Stimulated activated CD8-positive, alpha-beta memory T cell treated with anti-CD3 and anti-CD28 coated beads, Interleukin-7, amount 100 ng/mL, for 4 hours (primary cell): ENCODE measurements at places on chromosomes 5 and 9.

DNA sequence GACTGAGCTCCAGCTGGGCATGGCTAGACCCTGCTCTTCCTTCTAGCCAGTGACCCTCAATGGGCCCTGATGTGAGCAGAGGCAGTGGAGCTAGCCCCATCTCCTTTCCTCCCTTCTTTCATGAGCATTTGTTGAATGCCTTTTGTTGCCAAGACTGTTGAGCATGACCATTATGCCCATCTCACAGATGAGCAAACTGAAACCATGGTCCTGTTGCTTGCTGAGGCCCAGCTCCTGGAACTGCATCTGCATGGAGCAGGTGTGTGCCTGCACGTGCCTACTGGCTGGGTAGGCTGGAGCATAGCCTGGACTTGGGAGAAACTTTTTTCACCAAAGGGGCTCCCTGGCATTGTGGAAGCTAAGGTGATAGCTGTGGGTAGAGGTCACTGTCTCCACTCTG lies 3.0 kb upstream of the WNK2 start:
- DNase-seq: no peak

DNA sequence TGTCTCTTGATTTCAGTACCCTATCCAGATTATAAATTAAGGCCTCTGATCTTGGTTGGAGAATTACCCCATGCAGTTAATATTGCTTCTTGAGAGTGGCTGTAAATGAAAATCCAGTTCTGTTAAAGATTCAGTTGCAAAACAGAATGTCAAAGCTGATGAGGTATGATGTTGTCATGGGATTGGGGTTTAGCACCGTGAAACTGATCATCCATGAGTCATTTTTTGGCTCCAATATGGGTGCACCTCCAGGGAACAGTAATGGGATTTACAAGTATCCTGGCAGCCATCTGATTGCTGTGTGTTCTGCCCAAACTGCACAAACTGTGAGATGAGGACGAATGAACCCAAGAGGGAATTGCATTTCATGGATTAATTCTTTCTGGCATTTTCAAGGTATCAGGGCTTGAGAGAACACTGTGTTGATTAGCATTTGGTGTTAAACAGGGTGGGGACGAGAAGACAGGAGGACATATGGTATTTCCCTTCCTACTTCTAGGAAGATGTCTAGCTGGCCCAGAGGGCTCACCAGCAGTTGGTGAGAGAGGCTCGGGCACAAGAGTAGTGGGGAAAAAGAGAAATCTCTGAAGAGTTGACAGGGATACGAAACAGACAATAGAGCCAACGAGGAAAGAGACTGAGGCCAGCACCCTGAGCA lies 214.7 kb downstream of the GAS1 start:
- no peak for DNase-seq

DNA sequence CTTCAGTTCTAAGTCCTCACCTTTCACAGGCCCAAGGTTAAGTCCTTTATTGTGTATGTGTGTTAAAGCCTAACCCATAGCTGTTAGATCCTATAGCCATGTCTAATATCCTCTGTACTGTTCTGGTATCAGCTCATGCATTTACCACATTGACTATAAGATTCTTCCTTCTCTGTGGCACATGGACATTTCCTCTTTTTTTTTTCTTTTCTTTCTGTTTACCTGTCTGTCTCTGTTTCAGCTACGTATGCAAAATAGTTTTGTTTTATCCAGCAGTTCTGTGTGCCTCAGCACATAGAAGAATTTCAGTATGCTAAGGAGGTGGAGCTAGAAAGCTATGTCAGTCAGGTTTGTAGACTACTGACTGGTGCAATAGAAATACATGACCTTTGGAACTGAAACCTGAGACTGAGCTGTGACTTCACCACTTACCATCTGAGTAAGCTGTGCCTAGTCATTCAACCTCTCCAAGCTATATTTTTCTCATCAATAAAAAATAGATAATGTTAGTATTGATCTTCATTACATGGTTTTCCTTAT lies 155.6 kb upstream of the VLDLR start:
- DNase-seq: no peak

- no peak for DNase-seq
Observed at GRCh38 chr5:127970854-127971425, 112.6 kb upstream of the SLC12A2 start.

DNA sequence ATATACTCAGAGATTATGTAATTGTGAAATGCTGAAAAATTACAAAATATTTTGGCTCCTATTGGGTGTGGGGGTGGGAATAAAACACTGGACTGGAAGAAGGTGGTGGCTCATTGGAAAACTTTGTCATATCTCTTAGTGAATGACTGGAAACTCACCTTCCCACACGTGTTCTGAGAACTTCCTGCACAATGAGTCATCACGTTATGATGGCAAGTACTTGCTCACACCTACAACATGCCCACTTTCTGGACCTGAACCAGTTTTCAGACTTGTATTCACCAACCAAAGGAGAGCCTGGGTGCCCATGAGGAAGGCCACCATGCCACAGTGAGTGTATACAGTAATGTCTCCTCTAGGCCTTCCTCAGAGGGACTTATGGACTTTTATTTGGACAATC lies 294.8 kb downstream of the ASTN2 start:
- no peak for DNase-seq

DNA sequence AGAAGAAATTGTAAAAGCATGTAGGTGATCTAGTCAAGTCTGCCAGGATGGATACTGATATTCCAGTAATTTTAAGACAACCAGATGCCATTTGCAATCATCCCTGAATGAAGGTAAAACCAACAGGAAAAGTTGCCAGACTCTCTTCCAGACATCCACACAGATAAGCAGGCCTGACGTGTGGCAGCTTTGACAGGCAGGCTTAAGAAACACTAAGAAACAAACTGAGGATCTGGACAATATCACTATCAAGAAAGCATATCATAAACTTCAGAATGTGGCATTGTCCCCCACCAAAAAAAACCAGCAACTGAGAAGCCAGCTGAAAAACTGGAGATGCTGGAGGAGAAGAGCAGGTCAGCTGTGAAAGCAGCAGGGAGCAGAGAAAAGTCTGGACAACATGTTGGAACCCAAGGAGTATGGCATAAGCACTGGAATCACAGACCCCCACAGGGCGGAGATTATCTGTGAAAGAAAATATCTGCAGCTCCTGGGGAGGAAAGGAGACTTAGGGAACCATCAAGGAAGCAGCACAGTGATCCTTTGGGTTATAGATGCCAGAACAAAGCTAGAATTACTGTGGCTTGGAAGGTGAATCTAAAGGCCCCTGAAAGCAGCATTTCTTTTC lies 307.0 kb downstream of the CWC27 start:
- DNase-seq: no peak

- DNase-seq: no peak
Observed at GRCh38 chr5:32589942-32590869, 4.8 kb downstream of the SUB1 start.

GRCh38 chr5:56569076-56569475 lies 246.3 kb upstream of the MAP3K1 start:
- DNase-seq: no peak

DNA sequence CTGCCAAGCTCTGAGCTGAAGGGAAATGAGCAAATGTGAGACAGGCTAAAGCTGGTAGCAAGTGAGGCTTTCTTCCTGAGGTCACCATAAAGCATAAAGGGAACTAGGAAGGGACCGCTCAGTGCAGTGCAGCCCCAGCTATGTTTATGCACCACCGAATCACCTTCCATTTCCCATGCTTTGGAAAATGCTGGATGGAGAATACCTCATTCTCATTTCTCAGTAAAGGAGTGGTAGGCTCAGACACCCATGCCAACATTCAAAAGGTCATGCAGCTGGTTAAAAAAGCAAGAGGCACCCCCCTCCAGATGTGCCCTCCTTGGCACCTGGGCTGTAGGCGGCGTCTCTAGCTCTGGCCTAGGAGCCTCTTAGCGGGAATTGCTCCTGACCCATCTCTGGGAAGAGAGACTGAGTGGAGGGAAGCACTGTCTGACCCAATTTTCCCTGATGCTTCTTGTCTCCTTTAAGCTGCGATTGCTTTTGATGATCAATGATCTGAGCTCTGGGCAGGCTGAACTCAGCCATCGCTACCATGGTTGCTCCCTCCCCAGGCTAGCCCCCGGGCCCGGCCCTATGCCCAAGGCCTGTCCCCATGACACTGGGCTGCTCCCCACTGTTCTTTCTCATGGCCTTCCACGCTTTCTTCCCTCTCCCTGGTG lies 58.7 kb downstream of the ZNF354C start:
- DNase-seq: no peak

DNA sequence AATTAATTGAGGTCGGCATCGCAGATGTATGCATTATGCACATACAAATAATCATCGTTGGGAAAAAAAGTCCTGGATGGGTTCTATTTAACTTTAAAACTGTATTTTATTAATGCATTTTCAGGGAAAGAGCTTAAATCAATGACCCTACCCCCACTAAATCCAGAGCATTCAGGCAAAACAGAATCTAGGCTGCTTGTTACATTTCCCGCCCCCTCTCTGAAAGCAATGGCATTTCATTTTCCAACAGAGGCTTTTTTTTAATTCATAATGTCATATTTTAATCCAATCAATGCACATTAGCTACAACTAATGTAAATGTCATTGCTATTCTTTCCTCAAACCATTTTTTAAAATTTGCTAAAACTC lies 117.4 kb upstream of the GRIA1 start:
- DNase-seq: no peak

- DNase-seq: no peak
Observed at GRCh38 chr9:115335439-115335838, 217.5 kb upstream of the TNC start.

DNA sequence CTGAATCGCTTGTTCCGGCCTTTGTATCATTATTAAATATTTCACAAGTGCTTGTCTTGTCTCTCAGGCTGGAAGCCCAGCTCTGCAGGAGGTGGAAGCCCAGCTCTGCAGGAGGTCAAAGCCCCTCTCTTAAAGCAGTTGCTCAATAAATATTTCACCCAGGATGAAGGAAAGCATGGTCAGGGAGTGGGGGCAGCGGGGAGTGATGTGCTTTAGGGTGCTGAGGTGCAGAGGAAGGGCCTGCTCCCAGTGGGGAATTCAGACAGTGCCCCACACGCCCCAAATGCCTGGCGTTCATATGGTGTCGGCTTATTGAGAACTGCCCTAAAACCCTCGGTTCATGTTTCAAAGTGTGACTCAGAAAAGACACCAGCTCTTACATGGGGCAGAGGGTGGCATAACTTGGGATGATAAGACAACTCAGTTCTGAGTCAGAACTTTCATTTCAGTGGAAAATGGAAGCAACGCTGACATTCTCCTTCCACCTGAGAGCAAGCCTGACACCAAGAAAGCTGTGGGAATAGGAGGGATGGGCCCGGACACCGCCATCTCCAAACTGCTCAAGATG lies 114.3 kb upstream of the DAP start:
- no peak for DNase-seq

DNA sequence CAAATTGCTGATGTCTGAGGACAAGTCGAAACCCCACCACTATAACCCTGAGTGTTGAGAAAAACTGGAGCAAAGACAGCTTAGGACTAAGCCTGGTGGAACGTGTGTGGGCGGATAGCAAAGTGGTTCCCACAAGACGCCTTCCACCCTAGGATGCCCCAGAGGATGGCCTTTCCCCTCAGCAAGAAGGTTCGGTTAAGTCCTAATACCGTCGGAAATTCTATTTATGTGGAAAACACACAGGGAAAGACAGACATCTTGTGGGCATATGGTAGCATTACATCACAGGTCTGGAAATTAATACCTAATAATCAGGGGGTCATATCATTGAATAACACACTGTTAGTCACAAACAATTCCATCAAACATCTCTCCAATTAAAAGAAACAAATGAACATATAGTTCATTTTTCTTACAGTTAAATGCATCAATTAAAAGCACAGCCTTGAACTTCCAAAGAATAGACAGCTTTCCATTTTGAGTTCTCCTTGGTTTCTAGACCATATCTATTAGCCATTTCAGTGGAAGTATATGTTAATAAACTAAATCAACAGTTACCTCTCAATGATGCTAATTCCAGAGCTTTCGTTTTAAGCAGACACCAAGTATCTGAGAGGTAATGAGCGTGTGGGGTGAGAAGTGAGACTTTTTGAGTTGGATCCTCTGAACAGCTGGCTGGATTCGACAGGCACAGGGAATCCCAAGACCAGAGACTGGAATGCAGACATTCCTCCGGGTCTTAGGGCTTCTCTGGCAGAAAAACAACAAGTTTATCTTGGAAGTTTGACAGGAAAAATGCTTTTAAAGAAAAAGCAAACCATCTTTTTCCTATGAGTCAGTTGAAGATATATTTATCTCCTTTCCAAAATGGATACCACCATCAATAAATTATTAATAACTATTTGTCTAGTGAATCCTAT lies 2.9 kb upstream of the ICE1 start:
- no peak for DNase-seq

DNA sequence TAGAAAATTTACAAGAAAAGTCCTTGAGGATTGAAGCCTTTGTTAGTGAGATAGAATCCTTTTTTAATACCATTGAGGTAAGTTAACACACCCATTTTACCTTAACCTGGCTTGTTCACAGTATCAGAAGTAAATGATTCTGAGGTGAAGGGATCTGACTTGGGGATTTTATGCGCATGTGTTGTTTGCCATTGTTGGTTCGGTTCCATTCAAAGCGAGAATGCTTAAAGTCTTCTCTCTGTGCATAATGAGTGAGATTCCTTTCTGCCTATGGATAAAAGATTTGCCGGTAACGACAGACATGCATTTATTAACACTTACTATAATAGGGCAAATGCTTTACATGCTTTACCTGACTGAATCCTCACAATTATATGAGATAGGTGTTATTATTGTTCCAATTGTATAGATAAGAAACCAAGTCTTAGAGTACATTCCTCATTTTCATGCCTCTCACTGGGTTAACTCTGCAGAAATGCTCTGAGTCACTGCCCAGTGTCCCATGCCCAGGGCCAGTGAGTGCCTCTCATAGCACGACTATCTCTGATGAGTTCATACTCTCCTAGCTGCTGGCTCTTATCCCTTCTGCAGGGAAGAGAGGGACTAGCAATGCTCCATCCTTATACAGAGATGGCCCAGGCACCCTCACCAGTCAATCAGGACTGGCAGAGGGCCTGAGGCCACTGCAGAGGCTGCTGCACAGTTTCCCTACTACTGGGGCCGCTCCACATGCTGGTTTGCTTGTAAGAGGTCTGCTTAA lies 54.4 kb downstream of the CMYA5 start:
- DNase-seq: no peak

GRCh38 chr5:180156141-180156540 lies 52.9 kb downstream of the RASGEF1C start:
- DNase-seq: no peak

DNA sequence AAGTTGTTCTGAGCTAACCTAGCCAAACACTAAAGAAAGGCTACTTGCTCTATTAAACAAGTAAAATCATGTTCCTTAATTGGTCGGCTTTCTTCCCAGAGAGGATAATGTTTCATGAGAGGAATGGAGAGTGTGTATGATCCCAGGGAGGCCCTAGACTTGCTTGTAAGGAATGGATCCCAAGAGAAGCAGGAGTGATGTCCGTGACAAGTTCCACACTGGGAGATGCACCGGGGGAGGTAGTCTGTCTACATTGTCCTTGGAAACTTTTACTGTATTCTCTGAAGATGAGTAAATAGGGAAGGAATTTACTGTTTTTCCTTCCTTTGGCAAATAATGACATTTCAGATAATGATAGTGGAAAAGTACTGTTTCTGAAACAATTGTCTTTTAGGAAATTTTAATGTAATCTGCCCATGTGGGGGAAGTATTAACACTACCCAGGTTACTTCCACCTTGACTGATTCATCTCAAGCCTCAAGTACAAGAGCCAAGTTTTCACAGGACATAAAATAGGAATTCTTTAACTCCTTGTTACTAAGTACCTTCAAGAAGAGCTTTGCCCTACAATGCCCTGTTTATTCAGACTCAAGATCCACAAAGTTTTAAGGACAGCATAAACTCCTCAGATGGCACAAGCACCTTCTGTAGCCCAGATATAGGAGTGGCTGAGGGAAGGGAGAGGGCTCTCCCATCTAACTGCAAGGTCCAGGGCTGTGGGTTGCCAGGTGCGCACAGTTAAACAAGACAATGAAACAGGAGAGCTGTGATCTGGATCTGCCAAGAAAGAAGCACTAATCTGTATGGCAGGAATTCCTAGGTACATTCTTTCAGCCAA lies 152.1 kb downstream of the GNA14 start:
- no peak for DNase-seq
